SK-N-DZ (cell line): ENCODE measurements at places on chromosomes 3 and 15.

DNA sequence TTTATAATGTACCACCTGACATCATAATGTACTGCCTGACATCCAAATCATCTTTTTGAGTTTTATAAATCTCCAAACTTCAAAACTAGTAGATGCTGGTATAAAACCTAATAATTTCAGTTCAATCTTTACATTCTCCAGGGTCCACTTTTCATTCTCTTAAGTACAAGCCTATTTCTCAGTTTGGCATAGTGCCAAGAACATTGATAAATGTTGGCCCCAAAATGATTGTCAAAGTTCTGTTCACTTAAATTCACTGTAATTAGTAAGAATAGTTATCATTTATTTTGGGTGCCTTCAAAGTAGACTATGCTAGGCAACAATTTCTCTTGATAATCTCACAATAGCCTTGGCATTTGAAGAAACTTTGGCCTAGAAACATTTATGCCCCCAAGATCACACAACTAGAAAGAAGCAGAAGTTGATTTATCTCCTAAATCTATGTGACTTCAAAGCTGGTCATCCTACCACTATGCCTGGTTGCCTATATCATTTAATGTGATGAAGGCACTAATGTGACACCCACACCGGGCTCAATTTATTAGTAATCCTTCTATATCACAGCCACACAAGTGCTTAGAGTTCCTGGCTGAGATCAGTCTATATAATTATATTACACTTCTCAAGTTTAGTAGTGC, 101.7 kb downstream of the ZNF609 start:
- no peak for DNase-seq

DNA sequence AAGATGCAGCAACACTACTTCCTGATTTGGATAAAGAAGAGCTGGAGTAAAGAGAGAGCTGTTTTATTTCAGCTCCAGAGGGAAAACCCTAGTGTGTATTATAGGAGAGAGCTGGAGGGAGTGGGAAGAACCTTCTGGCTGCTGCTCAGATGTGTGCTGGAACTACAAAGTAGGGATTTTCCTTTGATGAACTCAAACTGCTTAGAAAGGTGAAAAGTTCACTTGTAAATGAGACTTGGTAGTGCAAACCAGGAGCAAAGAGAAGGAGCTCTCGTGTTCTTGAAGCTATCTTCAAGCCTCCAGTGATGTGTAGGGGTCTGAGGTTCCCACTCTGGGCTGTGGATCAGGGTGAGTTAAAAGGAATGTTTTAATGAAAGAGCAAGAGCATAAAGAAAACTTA, 110.4 kb downstream of the EDEM1 start:
- no peak for DNase-seq

- DNase-seq = no peak
Observed at GRCh38 chr3:148962513-148962912, 28.8 kb upstream of the GYG1 start.

DNA sequence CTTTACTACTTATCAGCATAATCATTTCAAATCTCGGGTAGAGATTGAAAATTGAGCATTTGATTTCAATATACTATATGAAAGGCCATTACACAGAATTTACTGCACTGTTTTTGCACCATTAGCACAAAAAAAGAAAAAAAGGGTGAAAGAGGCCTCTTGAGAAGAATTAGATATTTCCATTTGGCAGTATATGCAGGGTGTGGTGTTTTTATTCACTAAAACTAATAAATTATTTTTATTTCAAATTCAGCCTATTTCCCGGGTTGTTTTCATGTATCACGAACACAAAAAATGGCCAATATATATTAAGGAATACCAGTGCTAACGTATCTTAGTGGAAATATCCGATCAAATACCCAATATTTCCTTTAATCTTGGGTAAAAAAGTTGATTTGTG, 110.5 kb upstream of the TBL1XR1 start:
- DNase-seq = no peak

DNA sequence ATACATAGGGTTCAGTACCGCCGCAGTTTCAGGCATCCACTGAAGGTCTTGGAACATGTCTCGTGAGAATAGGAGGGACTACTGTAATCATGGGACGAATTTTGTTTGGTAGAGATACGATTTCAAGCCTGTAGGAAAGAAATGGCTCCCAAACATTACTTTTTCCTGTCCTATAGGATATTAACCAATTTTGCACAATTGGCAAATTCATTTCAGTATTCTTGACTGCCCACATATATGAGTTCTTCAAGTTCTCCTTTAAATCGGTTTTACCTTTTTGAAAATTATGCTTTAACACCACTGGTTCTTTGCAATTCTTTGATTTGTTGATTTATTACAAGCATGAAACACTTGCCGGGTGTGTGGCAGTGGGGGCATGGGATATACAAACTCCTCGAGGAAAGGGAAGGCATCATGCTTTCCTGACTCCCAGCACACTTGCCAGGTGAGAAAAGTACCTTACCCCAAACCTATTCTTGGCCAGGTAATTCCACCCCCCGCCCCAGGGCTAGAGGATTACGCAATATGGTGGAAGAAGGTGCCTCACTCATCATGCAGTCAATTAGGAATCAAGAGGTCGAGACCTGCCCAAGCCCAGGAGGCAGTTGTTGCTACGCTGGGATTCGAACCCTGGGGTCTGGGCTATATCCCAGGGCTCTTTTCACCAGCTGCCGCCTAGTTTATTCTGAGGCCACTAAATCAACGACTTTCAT, 584 bp upstream of the LARS2 start:
- no peak for DNase-seq

DNA sequence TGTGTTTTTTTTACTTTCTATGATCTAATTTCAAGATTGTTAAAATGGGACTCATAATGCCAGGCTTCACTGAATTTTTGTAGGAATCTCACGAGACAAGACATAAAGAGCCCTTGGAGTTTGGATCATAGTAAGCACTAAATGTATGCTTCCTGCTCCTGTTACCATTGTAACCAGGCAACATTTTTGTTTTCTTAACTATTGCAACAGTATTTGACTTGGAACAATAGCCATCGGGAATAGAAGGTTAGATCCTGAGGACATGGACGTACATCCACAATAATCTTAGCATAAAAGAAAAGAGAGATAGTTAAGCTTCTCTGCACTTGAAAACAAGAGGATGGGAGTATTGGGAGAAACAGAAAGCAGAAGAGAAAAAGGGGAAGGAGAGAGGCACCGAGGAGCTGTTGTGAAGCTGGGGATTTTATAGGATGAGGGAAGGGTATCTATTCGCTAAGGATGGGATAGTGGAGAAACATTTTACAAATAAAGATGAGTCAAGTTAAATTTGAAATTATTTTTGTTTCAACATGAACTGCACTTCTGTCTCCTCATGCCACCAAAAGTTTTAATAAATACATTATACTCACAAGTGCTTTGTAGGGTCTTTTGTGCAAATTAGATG, 131.4 kb downstream of the TMCO5A start:
- no peak for DNase-seq

DNA sequence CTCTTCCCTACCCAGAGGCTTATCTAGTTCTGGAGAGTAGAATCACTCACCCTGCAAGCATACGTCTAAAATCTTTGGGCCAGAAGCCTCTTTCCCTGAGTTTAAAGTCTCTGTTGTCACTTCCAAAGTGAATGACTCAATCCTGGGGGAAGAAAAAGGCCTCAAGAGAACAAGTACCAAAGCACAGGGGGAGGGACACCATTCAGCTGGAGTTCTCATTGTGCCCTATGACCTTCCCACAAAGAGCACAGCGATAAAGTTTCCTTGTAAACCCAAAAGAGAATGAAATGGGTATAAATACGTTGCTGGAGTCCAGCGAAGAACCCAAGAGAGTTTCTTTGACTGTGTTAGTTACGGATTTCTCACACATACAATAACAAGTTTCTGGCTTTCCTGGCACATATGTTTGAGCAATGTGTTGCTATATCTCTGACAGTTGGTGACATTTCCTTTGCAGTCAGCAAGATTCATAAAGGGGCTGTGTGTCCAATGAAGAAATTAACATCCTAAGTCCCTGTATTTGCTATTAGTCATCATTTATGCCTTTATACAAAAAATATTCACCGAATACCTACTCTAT, 107.3 kb upstream of the PTPRG start:
- DNase-seq = no peak

- no peak for DNase-seq
Observed at GRCh38 chr3:119601154-119601553, 3.5 kb downstream of the PLA1A start.
